Stimulated activated CD4-positive, alpha-beta T cell treated with anti-CD3 and anti-CD28 coated beads, Interleukin-4, amount 100 ng/mL, for 4 hours (primary cell): ENCODE measurements at places on chromosomes 13 and 19.

DNA sequence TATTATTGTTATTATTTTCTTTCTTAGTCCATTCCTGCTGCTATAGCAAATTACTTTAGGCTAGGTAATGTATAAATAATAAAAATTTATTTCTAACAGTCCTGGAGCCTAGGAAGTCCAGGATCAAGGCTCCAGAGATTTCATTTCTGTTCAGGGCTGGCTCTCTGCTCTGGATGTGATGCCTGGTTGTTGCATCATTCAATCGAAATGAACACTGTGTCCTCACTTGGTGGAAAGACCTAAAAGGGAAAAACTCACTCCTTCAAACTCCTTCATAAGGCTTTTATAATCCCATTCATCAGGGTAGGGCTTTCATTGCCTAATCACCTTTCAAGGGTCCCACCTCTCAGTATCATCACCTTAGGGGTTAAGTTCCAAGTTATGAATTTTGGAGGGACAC lies 395.0 kb downstream of the EFNB2 start:
- no peak for DNase-seq

DNA sequence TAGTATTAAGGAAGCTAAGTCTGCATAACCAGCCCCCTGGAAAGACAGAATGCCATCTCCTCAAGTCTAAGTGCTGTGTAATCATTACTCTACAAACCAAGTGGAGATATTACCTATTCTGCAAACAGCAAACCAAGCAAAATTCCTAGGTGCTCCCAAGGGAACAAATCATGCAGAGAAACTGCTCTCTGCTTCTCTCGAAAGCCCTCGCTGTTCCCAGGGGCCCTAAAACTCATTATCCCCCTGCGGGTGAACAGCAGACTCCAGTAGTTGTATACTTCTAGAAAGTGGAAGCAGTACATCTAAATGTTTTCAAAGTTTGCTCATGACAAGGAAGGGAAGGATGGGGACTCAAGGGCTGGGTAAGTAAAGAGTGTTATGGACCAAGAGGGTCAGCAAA lies 3.2 kb downstream of the DLEU7 start:
- no peak for DNase-seq

GRCh38 chr13:109999659-110000533 lies 213.5 kb upstream of the IRS2 start:
- DNase-seq: no peak

DNA sequence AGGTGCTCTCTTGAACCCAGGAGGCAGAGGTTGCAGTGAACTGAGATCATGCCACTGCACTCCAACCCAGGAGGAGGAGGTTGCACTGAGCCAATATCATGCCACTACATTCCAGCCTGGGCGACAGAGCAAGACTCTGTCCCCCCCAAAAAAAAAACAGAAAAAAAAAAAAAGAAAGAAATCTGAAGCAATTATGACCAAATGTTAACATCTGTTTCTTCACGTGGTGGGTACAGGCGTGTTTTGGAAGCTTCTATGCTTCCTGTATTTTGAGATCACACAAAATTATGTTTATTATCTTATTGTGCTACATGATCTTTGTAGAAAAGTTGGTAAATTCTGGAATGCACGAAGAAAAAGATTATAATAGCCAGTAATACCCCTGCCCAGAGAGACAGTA lies 2.7 kb upstream of the ACP5 start:
- DNase-seq: no peak

DNA sequence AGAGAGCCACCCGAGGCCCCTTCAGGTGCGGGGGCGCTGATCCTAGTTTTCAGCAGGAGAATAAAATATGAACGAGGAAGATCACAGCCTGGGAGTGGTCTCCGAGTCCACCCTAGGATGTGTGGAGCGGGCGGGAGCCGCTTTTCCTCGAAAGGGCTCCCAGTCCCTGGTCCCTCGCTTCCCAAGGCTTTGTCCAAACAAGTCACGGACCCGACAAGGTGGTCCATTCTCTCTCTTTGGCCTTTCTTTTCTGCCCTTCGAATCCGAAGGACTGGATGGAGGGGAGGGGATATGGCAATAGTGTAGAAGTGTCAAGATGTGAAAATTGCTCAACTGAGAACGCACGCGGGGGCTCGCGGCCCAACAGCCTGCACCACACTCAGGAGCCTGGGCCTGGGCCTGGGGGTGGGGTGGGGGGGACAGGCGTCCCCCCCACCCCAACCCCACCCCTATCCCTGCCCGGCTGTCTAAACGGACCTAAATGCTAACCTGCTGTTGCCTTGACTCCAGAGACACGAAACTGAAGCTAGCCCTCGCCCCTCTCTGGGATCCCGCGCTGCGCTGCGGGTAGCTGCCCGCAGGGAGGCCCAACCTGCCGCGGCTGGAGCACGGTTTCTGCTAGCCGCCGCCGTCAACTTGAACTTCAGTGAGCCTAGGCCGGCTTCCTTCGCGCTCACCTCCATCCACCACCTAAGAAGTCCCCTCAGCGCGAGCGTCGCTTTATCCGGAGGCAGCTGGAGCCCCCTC lies 7.1 kb downstream of the ZIC2 start:
- DNase-seq: no peak

DNA sequence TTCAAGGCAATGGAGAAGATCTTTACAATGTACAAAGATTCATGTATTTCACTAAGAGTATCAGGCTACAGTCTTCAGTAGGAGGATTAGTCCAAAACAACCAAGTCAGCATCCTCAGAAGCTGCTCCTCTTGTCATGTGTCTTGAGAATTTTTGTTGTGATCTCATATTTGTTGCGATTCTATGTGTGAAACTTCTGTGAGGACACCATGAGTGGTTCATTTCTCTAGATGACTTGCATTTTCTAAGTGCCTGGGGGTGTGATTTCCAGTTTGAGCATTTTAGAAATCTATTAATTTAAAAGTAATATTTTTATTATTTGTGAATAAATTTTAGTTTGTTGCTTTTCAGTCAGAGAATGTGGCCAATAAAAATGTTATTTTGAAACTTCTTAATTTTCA lies 94.5 kb downstream of the RAP2A start:
- DNase-seq: no peak

DNA sequence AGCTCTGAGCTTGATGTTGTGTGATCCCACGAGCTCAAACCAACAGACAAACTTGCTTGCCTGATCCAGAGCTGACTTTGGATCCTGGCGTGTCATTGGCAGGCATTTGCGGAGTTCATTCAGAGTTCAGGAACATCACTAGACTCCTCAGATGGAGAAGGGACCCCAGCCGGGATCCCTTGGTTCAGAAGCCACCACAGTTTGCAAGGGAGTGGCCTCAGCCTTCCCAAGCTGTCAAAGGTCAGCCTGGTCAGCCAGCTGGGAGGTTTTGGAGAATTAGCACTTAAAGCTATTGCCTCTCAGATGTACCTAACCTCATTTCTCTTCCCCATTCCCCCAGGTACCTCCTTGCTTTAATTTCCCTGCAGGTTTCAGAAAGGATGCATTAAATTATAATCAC lies 208.8 kb upstream of the SOX21 start:
- DNase-seq: no peak

DNA sequence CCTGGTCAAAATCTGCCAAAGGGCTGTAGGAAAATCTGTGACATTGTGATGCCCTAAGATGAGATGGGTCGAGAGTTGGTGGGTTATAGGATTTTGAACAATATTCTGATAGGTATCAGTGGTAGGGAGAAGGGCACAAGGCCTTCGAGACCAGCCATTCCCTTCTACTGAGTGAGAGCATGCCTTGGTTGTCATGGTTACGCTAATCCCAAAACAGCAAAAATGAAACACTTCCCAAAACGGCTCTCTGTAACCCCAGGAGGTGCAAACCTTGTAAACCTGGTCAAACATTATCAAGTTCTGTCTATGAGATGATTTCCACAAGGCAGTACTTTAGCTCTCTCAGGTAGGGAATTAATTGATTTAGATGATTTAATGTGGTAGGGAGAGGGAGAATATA lies 158.7 kb upstream of the RNF113B start:
- no peak for DNase-seq

DNA sequence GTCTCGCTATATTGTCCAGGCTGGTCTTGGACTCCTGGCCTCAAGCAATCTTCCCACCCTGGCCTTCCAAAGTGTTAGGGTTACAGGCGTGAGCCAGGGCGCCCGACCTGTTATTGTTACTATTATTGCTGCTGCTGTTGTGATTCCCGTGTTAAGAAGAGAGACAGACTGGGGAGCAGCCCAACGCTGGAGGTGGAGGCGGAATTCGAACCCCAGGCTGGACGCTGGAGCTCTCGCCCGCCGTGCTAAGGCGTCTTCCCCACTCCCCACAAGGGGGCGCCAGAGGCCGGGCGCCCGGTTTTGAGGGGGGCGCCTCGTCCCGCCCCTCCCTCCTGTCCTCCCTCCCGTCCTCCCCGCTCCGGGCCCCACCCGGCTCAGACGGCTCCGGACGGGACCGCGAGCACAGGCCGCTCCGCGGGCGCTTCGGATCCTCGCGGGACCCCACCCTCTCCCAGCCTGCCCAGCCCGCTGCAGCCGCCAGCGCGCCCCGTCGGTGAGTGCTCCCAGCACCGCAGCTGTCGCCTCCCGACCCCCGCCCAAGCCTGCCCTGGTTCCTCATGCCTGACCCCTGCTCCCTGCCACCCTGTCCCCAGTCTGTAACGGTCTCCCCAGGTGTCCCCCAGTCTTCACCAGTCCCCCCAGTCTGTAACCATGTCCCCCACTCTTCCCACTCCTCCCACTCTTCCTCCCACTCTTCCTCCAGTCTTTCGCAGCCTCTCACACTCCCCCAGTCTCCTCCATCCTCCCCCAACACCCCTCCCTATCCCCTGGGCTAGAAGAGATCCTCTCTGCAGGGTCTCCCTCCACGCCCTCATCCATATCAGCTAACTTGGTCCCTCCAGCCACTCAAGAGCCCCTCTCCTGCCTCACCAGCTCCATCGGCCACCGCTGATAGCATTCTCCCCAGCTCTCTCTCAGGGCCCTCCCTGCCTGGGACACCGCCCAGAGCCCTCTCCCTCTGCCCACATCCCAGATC lies at the start of gene EHD2:
Gene EHD2 (plus strand): TSS at position 377 of the 976 bp plus-strand sequence. CDS start 3,191 bp downstream, outside the sequence.
- peak; percentile 51 for DNase-seq

DNA sequence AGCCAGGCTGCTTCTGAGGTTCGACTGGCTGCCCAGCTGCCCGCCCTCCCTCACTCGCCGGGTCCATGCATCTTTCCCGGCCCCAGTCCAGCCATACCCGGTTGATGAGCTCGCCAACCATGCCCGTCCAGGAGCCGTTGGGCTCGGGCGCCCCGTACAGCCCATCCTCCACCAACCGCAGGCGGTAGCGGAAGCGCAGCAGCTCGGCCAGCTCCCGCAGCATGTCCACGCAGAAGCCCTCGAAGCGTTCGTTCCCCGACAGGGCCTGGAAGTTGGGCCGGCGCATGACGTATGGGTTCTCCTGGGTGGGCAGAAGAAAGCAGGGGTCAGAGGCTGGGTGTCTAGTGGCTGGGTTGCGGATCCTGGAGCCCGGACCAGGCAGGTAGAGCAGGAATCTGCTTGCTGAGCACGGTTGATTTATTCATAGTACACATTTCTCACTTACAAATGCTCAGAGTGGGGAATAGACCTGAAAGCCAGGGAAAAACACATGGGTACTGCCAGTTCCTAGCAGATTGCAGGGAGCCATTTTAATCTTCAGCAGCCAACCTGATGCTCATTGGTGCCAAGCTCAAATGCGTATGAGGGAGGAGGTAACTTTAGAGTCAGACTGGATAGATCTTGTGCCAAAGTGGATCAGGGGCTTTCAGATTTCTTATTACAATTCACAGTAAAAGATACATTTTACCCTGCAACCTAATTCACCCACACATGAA lies 27.4 kb downstream of the GRIK5 start:
- DNase-seq: no peak

DNA sequence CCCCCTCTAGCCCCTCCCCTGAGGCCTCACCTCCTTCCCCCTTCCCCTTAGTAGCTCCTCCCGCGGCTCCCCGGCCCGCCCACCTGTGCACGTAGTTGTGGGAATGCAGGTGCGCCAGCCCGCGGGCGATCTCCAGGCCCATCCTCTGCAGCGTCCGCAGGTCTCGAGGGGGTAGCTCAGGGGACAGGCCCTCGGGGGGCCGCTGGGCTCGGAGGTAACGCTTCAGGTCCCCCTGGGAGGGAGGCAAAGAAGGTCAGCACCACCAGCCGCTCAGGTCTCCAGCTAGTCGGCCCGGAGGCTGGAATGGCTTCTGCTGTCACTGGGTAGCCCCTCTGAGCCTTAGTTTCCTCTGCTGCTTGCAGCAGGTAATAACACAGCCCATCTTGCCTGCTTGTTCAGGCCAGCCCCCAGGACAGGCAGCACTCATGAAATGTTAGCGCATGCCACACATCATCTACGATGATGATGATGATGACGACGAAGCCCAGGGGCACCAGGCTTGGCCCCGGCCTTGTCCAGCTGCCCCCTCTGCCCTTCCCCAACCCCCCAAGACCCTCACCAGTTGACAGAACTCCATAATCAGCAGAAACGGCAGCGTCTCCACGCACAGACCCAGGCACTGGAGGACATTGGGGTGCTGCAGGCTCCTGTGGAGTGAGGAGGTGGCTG lies 9.2 kb downstream of the LMTK3 start:
- no peak for DNase-seq

DNA sequence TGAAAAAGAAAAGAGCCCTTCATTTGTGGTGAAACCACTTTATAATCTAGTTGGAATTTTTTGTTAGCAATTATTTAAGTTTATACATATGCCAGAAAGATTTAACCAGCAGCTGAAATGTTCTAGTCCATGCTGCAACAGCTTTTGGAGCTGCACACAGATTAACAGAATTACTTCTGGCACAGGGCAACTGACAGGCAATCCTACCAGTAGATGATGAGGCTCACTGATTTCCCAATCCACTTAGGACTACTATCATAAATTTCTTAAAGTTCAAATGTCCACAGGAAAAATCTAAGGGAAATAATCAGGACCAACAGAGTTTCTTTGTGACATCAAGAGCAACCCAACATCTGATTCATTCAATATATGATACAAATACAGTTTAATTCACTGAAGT lies 78.8 kb downstream of the CRYL1 start:
- DNase-seq: no peak

DNA sequence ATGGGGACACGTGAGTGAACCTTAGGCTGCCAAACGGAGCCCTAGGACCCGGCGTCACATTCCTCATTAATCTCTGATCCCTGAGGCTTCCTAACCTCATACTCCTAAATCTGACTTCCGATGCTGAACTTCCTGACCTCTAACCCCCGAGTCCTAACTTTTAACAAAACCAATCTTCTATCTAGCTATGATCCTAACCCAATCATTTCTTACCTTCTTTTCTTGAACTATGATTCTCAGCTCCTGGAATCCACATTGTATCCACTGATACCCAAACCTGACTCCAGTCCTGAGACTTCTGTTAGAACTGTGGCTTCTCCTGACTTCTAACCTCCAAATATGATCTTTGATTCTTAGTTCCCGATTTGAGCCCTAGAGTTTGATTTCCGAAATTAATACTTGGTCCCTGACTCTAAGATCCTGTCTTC lies 447 bp downstream of the NFKBIB start:
- DNase-seq: no peak

DNA sequence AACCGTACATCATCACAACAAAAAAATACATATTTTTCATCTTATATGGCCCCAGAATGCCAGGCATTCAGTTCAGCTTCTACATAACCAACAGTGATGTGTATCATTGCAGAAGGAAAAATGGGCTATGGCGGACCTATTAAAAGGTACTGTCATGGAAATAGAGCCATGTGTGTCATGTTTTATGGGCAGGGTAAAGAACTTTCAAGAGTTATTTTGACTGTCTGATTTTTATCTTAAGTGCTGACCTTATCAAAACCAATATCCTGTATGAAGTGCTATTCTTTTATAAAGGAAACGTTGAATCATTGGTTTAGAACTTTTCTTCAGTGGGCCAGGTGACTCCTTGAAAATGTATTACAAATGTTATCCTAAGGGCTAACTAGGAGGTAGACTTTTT lies 9.9 kb downstream of the ZNF507 start:
- no peak for DNase-seq

- DNase-seq: no peak
These were observed 10.7 kb downstream of the NLRP8 start for GRCh38 chr19:55958356-55958755.

- no peak for DNase-seq
These were observed 42.5 kb upstream of the EHD2 start for GRCh38 chr19:47670736-47671135.
